ENCODE measurements at places on chromosomes 2 and 18. TPM values are rescaled to one million over a fixed set of nuclear protein-coding genes. Genes with fewer than 3 reads are reported as not detected.

DNA sequence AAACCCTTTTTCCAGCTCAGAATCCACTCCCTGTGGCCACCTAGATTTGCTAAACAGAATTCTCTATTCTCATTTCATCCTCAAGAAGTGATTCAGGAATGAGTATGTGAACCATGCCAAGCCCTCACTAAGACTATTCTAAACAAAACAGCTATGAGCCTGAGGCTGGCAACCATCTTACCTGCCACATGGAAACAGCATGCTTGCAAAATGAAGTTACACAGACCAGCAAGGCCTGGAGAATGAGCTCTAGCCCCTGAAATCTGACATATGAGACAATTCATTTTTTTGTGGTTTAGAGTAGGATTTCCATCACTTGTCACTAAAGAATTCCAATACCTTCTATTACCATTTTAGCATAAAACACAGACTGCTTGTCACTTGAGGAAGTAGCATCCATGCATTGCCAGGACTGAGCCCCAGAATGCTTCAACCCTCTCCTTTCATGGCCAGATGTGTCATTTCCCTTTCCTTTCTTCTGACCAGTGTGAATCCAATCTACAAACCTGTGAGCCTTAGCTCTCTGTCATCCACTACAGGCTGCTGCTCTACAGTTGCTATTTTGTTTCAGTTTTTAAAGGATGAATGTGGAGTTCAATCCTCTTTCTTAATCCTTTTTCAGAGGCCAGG is 744.3 kb upstream of the ACVR2A start:
- no peak for DNase-seq
- H3K36me3 ChIP-seq = no peaks in the 10 kb centered on the region
- H3K4me1 ChIP-seq = no peaks in the 10 kb centered on the region
- H3K4me3 ChIP-seq = no peak overlapping the region
- no peaks in the 10 kb centered on the region for H3K27me3 ChIP-seq

DNA sequence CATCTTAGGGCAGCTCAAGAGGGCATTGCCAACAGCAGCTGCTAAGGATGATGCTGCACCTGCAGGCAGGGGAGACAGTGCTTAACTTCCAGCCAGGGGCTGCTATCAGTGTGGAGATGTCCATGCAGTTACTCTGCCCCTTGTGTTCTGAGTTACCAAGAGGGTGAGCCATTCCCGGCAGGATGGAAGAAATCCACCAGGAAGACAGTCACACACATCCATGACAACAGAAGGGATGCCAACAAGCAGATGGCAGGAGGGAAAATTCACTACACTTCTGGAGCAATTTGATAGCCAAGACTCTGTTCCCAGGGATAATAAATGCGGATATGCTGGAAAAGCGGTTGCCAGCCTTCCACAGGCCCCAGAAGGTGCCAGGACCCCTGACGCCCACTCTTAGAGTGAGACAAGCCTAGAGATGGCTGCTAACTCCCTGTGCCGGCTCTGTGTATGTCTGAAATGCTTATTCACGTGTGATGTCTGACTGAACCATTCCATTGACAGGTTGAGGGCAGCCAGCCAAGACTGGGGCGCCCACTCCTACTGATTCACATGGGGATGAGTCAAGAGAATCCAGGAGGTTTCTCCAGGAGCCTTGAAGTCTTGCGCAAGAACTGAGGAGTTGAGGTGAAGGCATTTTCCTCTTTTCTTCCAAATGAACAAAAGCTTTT is 24.5 kb downstream of the LOXHD1 start:
- no peak overlapping the region for H3K27ac ChIP-seq
- H3K4me3 ChIP-seq = no peak overlapping the region
- H3K4me1 ChIP-seq = peaks cover 18% of the 10 kb centered on the region
- no peak for DNase-seq
- H3K36me3 ChIP-seq = peaks cover 1% of the 10 kb centered on the region

DNA sequence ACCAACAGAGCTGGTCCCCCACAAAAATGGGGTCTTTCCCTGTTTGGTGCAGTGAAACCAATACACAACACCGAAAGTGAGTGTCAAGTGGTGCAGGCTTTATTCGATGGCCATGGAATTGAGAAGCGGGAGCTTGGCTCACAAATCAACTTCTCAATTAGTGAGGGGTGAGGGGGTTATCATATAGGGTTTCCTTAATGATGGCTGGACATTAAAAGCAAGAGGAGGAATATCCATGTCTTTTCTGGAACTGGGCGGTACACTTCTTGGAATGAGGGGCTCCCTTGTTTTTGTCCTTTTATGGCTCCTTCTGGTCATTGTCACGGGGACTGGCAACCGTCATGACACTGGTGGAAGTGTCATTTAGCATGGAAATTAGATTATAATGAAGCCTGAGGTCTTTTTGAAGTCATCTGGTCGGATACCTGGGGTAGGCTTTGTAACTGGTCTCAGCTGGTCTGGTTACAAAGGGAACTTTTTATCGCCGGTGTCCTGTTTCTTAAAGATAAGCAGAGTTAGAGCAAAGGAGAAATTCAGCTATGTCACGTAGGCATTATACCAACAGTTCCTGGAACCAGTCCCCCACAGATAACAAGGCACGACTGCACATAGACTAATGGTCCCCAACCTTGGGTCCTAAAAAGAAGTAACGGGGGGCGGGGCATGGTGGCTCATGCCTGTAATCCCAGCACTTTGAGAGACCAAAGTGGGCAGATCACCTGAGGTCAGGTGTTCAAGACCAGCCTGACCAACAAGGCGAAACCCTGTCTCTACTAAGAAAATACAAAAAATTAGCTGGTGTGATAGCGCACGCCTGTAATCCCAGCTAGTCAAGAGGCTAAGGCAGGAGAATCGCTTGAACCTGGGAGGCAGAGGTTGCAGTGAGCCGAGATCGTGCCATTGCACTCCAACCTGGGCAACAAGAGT is 93.5 kb upstream of the NDUFV2 start:
- H3K27ac ChIP-seq = no peak overlapping the region
- H3K4me1 ChIP-seq = no peaks in the 10 kb centered on the region
- DNase-seq = no peak
- peaks cover 18% of the 10 kb centered on the region for H3K27me3 ChIP-seq

Gene SERPINB12
- not detected for total RNA-seq

Gene ALPP
- not detected for total RNA-seq

Gene CBLN2
- not detected for total RNA-seq
